ENCODE measurements at places on chromosomes 1 and 21.

DNA sequence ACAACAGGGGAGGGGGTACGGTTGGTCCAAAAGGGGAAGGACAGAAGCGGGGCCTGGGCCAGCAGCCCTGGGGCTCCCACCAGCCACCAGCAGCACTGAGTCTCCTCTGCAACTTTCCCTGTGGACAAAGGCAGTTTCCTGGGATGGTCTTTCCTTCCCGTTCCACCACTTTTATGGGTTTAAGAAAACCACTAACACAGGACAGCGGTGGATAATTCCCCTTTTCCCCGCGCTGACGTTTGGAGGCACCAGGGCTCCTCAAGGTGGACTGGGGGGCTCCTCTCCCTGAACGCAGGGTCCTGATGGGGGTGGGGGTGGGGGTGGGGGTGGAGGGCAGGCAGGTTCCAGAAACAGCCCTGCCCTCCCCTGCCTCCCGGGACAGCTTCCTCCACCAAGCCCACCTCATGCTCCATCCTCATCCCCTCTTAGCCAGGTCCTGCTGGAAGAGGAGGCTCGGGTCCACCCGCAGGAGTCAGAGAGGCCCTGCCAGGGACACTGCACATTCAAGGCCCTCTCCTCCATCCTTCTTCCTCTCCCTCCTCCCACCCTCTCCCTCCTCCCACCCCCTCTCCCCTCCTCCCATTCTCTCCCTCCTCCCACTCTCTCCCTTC is 4.8 kb upstream of the COL6A1 start:
- no peak for DNase-seq

DNA sequence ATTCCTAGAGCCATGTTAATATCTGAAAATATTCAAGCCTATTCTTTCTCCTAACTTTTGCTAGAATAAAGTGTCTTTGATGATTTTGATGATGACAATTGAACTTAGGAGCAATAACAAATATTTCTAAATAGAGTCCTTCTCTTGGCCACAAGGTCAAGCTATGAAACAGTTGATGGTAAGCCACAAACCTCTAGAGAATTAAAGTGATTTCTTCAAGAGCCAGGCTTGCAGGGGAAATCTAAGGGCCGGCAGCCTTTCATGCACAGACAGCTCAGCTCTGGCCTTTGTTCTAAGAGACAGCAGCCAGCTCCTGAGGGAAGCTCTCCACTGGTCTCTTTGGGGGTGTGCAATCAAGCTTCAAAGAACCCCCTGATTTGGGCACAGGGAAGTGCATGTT is 59.0 kb downstream of the SUSD4 start:
- DNase-seq = no peak

DNA sequence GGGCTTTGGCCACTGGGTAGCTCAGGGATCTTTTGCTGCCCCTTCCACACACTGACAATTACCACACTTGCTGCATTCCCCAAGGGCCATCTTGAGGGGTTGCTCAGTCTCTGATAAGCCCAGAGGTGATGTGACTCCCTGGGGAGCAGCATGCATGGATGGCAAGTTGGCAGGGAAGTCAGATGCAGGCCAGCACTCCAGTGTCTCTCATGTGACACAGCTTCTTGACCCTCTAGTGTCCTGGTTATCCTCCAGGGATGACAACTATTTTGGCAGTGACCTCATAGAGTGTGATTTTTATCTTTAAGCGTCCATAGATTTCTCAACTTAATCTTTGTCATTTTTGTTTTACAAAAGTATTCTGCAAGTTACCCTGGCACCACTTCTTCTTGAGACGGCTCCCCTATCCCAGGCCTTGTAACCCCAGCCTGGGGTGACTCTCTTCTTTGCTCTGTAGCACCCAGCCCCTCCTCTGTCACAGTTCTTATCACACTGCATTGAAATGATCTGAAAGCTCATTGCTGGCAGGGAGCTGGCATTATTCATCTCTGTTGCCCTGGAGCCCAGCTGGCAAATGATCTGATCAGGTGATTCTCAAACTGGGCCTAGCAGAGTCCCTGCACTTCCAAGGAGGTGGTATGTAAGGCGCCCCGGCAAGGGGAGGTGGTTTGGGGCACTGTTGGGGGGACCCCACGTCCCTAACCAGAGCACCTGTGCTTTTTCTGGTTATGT is 72.6 kb downstream of the TENT5C start:
- no peak for DNase-seq

DNA sequence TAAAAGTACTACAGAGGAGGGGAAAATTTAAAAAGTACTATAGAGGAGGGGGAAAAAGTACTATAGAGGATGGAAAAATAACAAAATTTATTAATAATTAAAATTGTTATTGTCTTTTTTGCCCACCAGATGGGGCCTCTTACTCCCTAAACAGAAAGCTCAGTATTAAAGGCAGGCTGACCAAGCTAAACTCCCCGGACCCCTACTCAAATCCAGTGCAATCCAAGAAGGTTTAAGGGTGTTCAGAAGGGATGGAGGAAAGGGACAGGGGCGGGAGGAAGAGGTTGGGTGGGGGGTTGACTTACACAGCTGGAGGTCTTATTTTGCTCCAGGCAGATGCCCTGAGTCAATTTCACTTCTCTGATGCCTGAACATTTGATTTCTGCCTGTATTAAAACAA is 13.7 kb downstream of the CD34 start:
- DNase-seq = no peak

GRCh38 chr1:2861143-2861987 is 59.9 kb upstream of the TTC34 start:
- DNase-seq = no peak

DNA sequence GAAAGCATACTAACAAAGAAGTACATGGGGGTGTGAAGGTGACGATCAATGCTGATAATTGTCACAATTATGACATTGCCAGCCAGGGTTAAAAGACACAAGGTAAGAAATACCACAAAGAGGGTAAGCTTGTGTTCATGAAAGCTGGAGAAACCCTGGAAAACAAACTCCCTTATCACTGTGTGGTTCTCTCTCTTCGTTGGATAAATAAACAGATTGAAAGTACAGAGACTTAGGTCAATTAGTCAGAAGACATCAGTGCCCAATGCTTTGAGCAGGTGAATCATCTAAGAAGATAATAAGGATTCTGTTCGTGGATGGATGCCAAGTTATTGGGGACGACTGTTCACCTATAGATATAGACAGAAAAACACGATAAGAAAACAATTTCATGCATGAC is 22.4 kb upstream of the FCER1A start:
- DNase-seq = no peak

- no peak for DNase-seq
Observed at GRCh38 chr21:38806942-38807284, 1.2 kb downstream of the ETS2 start.

- no peak for DNase-seq
Observed at GRCh38 chr1:57232500-57232899, 191.4 kb downstream of the DAB1 start.

DNA sequence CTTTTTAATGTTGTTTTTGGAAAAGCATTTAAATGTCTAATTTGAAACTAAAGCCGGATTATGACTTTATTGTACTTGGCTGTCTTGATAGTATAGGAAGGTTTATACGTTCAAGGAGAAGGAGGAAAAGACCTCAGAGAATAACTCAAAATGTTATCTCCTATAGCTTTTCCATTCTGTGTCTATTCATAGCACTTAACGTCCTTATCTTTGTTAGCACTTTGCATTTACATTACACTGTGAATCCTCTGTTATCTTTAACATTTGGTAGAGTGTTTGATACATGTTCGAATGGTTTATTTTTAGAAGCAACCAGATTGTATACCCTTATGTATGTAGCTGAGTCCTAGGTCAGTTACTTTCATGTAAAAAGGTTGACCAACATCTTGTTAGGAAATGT is 50.8 kb upstream of the PODN start:
- no peak for DNase-seq

DNA sequence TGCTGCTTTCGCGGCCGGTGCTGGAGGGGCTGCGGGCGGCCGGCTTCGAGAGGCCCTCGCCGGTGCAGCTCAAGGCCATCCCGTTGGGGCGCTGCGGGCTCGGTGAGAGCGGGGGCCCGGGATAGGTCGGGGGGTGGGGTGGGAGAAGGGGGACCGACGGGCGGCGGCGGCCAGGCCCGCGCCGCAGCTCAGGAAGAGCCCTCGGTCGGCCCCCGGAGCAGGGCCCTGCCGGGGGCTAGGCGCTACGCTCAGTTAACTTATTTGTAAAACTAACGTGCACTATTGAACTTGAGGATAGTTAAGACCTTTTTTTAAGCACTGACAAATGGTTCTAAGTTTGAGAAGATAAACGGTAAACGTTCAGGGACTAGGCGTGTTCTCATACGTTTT is 418 bp downstream of the DDX20 start:
- DNase-seq = no peak

- DNase-seq = no peak
Observed at GRCh38 chr1:30321996-30322858, 401.2 kb downstream of the MATN1 start.

GRCh38 chr1:22364764-22365163 is 86.9 kb upstream of the ZBTB40 start:
- no peak for DNase-seq

- no peak for DNase-seq
Observed at GRCh38 chr1:206939841-206940587, 6.3 kb downstream of the PIGR start.

DNA sequence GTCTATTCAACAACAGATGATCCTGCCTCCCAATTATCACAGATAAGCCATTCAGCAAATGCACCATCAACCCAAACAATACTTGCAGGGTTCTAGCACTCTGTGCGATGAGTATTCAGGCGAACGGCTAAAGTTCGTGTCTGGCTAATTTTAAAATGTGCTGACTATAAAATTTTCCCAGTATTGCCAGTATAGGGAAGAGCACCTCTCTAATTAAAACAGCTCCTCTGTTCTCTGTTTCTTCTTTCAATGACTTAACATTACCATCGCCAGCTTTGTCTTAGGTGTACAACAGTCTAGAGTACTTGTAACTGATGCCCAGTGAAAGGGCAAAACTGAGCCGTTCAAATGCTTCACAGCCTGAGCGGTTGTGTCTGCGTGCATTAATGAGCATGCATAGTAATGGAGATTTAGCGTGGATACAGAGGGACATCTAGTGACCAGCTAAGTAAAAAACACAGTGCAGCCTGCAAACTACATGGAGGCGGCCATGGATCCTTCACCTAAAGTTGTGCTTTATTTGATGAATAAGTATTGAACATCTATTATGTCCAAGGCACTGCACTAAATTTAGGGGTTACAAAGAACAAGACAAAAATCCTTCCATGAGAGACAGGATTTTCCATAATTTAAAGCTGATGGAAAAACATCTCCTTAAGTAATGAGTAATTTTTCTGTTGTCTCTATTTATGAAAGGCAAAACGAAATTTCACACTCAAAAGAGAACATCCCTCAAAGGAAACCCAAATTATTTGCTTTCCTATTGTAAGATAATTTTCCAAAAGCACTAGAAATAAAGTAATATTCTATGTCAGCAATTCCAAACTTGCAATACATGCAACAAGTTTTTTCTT is 120.0 kb downstream of the SETD4 start:
- DNase-seq = peak; percentile 37

DNA sequence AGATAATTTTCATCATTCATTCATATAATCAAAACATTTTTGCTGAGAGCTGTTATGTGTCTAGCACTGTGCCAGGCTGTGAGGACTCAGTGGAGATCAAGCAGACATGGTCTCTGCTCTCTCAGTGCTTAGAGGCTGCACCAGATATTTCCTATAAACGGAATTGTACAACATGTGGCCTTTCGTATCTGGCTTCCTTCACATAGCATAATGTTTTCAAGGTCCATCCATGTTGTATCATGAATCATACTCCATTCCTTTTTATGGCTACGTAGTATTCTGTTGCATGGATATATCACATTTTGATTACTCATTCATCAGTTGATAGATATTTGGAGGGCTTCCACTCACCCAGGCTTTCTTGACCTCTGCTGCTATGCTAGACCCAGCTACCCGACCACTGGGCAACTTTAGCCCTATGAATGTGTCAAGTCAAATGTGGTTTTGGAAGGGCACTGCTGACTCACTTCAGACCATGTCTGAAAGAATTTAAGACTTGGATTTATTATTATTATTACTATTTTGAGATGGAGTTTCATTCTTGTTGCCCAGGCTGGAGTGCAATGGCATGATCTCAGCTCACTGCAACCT is 18.5 kb downstream of the NCF2 start:
- no peak for DNase-seq

GRCh38 chr1:71463144-71463543 is 382.3 kb upstream of the ZRANB2 start:
- no peak for DNase-seq

DNA sequence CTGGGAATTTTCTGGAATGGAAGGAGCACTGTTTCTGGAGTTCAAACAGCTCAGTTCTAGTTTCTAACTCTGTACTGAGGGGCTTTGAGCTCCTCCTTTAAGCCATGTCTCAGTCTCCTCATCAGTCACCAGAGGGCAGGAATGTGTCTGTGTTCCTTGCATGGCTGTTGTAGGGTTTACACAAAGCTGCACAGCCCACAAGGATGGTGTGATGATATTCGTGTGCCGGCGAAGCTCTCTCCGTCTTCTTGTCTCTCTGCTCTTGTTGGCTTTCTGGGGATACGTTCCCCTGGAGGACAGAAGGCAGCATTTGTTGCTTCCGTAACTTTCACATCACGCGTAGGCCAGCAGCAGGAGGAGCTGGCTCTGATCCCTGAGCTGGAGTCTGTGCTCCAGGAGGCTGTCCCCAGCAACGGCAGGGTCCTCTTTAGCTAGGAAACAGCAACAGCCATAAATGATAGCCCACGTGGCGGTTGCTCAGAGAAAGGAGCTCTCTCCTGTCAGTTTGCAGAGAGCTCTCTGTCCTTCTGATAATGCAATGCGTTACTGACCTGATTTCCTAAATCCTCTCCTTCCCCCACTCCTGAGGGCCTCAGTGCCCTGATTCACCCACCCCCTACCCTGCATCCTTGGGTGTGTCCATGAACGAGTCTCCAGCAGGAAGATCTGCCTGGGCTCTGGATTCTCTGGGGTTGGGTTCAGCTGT is 189.2 kb upstream of the VAMP3 start:
- no peak for DNase-seq

- no peak for DNase-seq
Observed at GRCh38 chr1:45718289-45718688, 30.3 kb downstream of the TMEM69 start.

DNA sequence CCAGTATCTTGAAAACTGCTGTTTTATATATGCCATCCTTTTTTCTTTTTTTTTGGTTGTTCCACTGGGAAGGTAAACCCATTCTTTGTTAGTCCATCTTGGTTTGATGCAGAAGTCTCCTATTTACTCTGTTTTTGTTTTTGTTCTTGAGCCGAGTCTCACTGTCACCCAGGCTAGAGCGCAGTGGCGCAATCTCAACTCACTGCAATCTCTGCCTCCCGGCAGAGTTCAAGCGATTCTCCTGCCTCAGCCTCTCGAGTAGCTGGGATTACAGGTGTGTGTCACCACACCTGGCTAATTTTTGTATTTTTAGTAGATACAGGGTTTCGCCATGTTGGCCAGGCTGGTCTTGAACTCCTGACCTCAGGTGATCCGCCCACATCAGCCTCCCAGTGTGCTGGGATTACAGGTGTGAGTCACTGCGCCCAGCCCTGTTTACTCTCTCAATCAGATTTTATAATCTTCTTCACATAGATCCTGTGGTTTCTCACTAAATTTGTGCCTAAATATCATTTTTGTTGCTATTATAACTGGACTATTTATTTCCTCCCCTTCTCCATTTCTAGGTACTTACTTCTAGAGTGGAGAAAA is 12.5 kb downstream of the SYF2 start:
- DNase-seq = no peak

GRCh38 chr1:212261361-212261929 is 23.8 kb upstream of the PPP2R5A start:
- DNase-seq = no peak

- DNase-seq = peak; percentile 79
Observed at GRCh38 chr1:44038876-44039657, 7.8 kb upstream of the SLC6A9 start.

- DNase-seq = no peak
Observed at GRCh38 chr1:93700532-93701469, 19.2 kb upstream of the BCAR3 start.

GRCh38 chr21:25370311-25370744 is 237.0 kb downstream of the MRPL39 start:
- DNase-seq = peak; percentile 97

Measured in NCI-H226 (cell line).